Jurkat, Clone E6-1 (cell line): ENCODE measurements at places on chromosomes 7 and 10.

DNA sequence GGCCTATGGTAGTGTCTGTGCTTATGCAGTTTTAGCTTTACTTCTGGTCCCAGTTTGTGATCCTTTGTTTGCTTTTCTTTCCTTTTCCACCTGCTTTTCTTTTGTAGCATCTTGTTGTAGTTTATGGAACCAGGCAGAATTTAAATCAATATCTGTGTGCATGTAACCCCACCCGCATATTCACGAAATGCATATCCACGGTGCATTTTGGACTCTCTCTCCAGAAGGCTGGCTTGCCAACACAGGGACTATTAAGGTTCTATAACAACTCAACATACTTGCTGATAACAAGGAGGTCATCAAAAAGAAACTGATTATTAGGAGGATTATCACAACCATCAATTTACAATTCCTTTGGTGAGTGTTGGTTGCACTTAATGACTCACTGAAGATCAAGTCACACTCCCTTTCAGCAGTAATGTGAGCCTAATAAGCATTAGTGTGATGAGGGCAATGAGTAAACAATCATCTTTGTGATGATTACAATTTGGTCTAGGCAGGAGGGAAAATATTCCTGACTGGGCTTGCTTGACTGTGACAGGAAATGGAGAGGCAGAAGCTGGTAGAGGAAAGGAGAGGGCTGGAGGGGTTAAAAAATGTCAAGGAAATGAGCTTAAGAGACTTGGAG is 378.6 kb downstream of the REEP3 start:
- no peak for DNase-seq

DNA sequence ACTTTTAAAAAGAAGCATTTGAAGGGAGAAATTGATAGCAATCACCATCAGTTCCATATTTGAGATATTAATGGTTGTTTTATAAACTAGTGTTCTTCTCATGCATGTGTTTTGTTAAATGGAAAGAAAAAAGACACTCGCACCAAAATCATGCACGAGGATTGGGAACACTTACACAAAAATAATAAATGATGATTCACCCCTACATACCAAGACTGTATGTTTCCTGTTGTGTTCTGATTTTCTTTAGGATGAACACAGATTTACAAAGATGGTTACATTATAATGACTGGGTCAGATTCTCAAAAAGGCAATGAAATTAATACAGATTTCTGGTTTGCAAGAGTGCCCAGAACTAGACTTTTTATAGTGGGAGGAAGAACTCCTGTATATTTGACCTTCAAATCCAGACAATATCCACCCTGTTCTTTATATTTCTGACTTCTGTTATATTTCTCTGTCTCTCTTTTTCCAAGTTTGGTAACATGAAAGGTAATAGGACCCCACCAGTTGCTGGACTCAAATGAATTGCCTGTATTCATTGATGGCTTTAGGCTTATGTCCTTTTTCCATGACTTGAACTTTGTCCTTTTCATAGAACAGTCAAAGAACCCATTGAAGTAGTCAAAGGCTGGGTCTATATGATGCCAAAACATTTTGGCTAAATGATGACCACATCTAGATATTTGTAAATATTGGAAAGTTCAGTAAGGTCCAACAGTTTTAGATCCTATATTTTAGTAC is 54.4 kb downstream of the SEMA3A start:
- DNase-seq, result no peak

- DNase-seq, result no peak
These were observed 189.6 kb downstream of the TNS3 start for GRCh38 chr7:47392241-47392759.

DNA sequence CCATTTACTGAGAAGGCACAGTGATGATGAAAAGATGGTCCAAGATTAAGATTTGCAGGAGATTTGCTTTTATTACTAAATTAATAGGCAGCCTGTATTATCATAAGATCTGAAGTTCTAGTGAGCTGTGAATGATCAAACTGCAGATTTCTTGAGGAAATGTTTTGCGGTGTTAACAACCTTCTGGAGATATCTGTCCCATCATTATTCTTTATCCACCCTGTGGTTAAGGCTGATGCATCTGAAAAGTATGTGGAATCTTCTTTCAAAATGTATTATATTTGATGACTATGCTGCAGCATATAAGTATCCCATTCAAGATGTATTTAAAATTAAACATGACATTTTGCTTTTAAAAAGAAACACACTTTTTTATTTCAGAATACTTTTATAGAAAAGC is 150.3 kb downstream of the POLR1F start:
- DNase-seq, result no peak

GRCh38 chr10:132457328-132458070 is 60.5 kb downstream of the PWWP2B start:
- peak; percentile 48 for DNase-seq
